ENCODE measurements at places on chromosomes 7 and 10. TPM values are rescaled to one million over a fixed set of nuclear protein-coding genes. Genes with fewer than 3 reads are reported as not detected.

- no peak for DNase-seq
Measured at GRCh38 chr10:38157270-38157685, 63.1 kb downstream of the ZNF37A start.

- DNase-seq = no peak
Measured at GRCh38 chr7:24970676-24971075, 9.3 kb downstream of the OSBPL3 start.

Gene ZNF138
- total RNA-seq = 4.8 TPM

DNA sequence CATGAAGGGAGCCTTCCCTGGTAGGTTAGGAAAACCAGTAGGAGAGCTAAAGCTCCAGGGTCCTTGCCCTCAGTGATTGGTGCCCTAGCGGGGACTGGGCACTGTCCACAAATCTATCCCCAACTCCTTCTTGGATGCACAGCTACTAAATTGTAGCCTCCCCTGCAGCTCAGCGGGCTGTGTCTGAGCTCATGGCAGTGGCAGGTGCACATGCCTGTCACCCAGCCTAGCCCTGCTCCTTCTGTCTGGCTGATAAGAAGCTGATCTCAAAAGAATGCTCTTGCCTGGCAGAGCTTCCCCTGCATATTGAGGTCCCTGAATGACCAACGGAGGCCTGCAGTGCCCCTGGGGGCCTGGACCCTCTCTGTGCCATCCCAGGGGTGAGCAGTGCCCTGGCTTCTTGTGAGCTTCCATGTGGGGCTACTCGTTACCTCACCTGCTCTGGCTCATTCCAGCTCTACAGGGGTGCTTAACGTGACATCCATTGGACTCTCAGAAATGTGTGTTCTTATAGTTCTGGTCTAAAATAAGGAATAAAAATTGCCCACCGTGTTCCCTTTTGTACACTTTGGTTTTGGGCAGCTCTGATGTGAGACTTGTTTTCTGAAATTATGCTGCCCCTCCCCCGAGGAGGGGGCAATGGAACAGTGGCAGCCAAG lies 59.8 kb upstream of the ANTXRL start:
- DNase-seq = peak; percentile 10

GRCh38 chr10:34641147-34641912 lies 173.8 kb downstream of the PARD3 start:
- DNase-seq = no peak

- DNase-seq = no peak
Measured at GRCh38 chr7:67773081-67773480, 776.4 kb downstream of the TYW1 start.

- no peak for DNase-seq
Measured at GRCh38 chr10:4888236-4888635, 62.2 kb downstream of the AKR1E2 start.

DNA sequence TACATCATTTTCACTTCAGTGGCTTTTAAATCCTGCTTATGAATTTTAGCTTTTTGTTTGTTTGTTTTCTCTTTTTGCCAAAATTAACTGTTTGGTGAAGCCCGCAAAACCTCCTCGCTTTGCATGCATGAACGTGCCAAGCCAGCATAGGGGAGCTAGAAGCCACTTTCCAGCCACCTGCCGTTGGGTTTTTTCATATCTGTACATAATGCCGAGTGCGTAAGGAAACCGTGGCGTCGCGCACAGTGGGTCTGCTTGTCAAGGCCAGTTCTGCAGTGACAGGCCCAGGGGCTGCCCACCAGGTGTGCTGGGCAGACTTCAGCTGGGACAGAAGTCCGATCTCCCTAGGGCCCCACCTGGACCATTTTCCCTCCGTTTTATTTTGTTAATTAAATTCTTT lies 41.1 kb downstream of the WIPI2 start:
- DNase-seq = peak; percentile 25
